ENCODE measurements at places on chromosomes 1 and 21. TPM values are rescaled to one million over a fixed set of nuclear protein-coding genes. Genes with fewer than 3 reads are reported as not detected.

- no peak for DNase-seq
Observed at GRCh38 chr1:89331890-89332289, 32.0 kb upstream of the GBP6 start.

DNA sequence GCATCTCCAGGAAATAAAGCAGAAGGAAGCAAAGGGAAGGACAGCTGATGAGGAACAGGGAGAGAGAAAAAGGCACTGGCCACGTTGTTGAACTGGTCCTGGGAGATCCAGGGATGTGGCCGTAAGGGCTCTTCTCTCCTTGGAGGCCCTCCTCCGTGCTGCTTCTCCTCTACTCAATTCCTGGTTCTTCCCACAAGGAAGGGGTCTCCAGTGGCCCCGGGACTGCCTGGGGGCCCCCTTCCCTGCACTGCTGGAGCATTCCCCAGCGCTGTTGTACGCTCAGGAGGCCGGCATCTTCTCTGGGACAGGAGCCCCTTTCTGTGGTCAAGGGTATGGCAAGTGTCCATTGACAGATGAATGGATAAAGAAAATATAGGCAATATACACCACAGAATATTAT is 88.5 kb upstream of the TLR5 start:
- DNase-seq, result no peak

GRCh38 chr21:36347278-36347961 is 27.4 kb downstream of the MORC3 start:
- DNase-seq, result no peak

DNA sequence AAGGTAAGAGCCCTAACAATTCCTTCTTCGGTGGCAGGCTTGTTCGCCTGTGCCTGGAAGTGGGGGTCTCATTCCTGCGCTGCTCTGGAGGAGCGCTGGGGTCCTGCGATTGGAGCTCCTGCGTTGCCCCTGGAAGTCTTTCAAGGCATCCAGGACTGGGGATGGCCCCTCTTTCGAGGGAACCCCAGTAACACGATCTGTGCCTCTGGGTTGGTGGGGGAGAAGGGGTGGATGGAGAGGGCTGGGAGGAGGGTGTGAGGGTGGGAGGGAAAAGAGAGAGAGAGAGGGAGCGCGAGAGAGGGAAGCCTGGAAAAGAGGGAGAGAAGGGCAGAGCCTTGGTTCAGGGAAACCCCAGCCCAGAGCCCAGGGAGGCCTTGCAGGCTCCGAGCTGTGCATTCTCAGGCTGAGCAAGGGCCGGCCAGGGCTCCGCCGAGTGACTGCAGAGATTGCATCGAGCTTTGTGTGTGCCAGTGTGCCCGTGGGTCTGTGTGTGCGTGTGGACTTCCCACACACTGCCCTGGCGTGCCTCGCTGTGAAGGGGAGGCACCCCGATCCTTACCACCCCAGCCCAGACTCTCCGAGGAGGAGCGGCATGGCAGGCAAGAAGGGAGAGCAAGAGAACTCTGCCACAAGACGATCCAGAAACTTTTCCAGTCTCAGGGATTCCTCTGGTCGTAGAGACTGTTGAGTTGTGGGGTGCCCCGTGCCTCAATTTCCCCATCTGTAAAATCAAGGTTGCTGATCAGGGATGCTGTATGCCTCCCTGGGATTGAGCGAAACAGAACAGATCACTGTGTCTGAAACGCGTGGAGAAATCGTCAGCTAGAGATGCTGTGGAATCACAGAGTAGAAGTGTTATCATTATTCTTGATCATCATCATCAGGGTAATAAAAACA is 619 bp downstream of the BCL9 start:
- peak; percentile 68 for DNase-seq

DNA sequence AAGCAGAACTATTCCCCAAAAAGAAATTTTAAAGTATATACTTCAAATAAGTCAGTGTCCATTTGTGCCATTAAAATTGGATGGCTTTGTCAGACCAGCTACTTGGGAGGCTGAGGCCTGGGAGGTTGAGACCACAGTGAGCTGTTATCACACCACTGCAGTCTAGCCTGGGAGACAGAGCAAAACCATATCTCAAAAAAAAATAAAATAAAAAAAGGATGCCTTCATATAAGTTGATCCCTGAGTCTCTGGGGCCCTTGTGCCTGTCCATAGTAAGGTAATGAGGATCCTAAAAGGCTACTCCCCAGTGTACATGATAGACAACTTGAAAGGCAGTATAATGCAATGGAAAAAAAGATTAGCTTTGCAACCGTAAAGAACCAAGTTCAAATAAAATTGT is 81.2 kb upstream of the BARHL2 start:
- no peak for DNase-seq

Gene TLR5
- 22.3 TPM for total RNA-seq

Gene S100A8
- total RNA-seq, result 266 TPM
